Thoracic aorta endothelial cell (primary cell): ENCODE measurements at places on chromosomes 6 and 20. TPM values are rescaled to one million over a fixed set of nuclear protein-coding genes. Genes with fewer than 3 reads are reported as not detected.

The FOXC1 gene
- total RNA-seq, result 22.9 and 28.7 TPM in 2 replicates

The GHRH gene
- total RNA-seq, result not detected in 2 replicates

The PARD6B gene
- total RNA-seq, result 0.27 and 0.43 TPM in 2 replicates

The NMBR gene
- total RNA-seq, result not detected in 2 replicates

The MUC22 gene
- not detected in 2 replicates for total RNA-seq

The NOX3 gene
- not detected in 2 replicates for total RNA-seq

The RAD21L1 gene
- 0.07 and 0.53 TPM in 2 replicates for total RNA-seq

The BCAS4 gene
- 1.0 and 2.9 TPM in 2 replicates for total RNA-seq

The TP53TG5 gene
- total RNA-seq, result not detected in 2 replicates

The HLA-DPA1 gene
- total RNA-seq, result 5.2 and 16.8 TPM in 2 replicates

The GSTA2 gene
- not detected in 2 replicates for total RNA-seq

The SMOC2 gene
- not detected in 2 replicates for total RNA-seq

The BMP5 gene
- total RNA-seq, result 1.7 TPM in 1 of 2 replicates, not detected in the other

The GMEB2 gene
- total RNA-seq, result 8.6 and 10.6 TPM in 2 replicates

The PTK6 gene
- total RNA-seq, result not detected in 2 replicates

The SLC4A11 gene
- total RNA-seq, result 3.6 and 3.9 TPM in 2 replicates

The MYLK2 gene
- 0.29 and 0.40 TPM in 2 replicates for total RNA-seq

The TGM3 gene
- not detected in 2 replicates for total RNA-seq

The LST1 gene
- total RNA-seq, result 0.29 and 0.40 TPM in 2 replicates

The EYA2 gene
- not detected in 2 replicates for total RNA-seq

The TFAP2D gene
- not detected in 2 replicates for total RNA-seq

The TRPC4AP gene
- 101 and 107 TPM in 2 replicates for total RNA-seq

The ZGPAT gene
- total RNA-seq, result 15.8 and 16.1 TPM in 2 replicates

The NFATC2 gene
- total RNA-seq, result 5.7 and 7.0 TPM in 2 replicates

The POU5F1 gene
- total RNA-seq, result 0.27 TPM in 1 of 2 replicates, not detected in the other

The TAAR5 gene
- total RNA-seq, result not detected in 2 replicates

The PSORS1C2 gene
- total RNA-seq, result not detected in 2 replicates

The SNAP91 gene
- total RNA-seq, result under 0.01 TPM in 1 of 2 replicates, not detected in the other

The GGTLC1 gene
- total RNA-seq, result not detected in 2 replicates

The RREB1 gene
- 25.9 and 28.5 TPM in 2 replicates for total RNA-seq

The TRAPPC3L gene
- 0.13 and 0.22 TPM in 2 replicates for total RNA-seq

The MTFR2 gene
- 8.0 and 9.0 TPM in 2 replicates for total RNA-seq

The REM1 gene
- 0.13 and 0.14 TPM in 2 replicates for total RNA-seq

The PTCRA gene
- not detected in 2 replicates for total RNA-seq

The ZC2HC1B gene
- total RNA-seq, result not detected in 2 replicates

The BPIFA1 gene
- total RNA-seq, result not detected in 2 replicates

The MAP3K5 gene
- total RNA-seq, result 25.5 and 28.1 TPM in 2 replicates

The ECHDC1 gene
- total RNA-seq, result 50.4 and 60.1 TPM in 2 replicates

The ROS1 gene
- total RNA-seq, result not detected in 2 replicates

The WFDC10B gene
- not detected in 2 replicates for total RNA-seq

The NRN1 gene
- total RNA-seq, result 8.6 and 65.9 TPM in 2 replicates

The KIF6 gene
- total RNA-seq, result under 0.01 TPM in 1 of 2 replicates, not detected in the other

The SMIM26 gene
- 61.2 and 77.2 TPM in 2 replicates for total RNA-seq

The ETV7 gene
- 0.13 and 0.14 TPM in 2 replicates for total RNA-seq

The GFRA4 gene
- not detected in 2 replicates for total RNA-seq

The HCK gene
- total RNA-seq, result not detected in 2 replicates

The SOD2 gene
- total RNA-seq, result 78.2 and 90.1 TPM in 2 replicates

The GPLD1 gene
- 0.13 and 0.43 TPM in 2 replicates for total RNA-seq

The RBPJL gene
- not detected in 2 replicates for total RNA-seq

The CST2 gene
- total RNA-seq, result not detected in 2 replicates

The OR2H1 gene
- total RNA-seq, result not detected in 2 replicates

The NKAIN4 gene
- total RNA-seq, result not detected in 2 replicates

The NKX2-2 gene
- total RNA-seq, result not detected in 2 replicates

The COL9A1 gene
- total RNA-seq, result not detected in 2 replicates

The CLIC1 gene
- total RNA-seq, result 650 and 798 TPM in 2 replicates

The BANF2 gene
- not detected in 2 replicates for total RNA-seq
